Omental fat pad (tissue), 4 donors: ENCODE measurements at places on chromosomes 13 and 19.

DNA sequence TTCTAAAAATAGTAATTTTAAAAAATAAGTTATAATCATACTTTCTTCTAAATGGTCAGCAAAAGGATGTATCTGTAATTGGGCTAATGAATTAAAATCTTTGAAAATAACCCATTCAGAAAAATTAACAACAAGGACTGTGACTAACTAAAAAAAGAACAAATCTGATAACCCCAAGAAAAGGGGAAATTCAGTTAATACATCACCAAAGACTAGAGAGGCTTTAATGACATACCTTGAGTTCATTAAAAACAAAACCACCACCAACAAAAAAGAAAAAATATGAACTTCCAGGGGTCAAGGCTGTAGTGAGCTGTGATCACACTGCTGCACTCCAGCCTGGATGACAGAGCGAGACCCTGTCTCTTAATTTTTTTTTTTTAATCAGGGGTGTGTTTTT lies 121.8 kb downstream of the TBC1D4 start:
- DNase-seq, result no peak

DNA sequence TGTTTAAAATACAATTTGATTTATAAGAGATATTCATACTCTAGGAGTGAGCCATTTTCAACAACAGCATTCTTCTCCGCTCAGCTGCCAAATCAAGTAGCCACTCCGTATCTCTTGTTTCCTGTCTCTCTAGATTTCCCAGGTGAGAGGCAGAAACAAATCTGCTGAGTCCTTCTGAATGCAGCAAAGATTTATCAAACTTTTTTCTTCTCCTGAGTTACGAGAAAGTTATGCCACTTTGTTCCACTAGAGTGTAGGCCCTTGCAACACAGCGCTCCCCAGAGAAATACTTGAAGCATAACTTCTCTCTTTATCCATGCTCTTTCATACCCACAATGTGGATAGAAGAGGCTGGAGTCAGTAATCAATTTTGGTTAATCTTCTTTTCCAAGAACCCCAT lies 1960.8 kb downstream of the OLFM4 start:
- no peak for DNase-seq

DNA sequence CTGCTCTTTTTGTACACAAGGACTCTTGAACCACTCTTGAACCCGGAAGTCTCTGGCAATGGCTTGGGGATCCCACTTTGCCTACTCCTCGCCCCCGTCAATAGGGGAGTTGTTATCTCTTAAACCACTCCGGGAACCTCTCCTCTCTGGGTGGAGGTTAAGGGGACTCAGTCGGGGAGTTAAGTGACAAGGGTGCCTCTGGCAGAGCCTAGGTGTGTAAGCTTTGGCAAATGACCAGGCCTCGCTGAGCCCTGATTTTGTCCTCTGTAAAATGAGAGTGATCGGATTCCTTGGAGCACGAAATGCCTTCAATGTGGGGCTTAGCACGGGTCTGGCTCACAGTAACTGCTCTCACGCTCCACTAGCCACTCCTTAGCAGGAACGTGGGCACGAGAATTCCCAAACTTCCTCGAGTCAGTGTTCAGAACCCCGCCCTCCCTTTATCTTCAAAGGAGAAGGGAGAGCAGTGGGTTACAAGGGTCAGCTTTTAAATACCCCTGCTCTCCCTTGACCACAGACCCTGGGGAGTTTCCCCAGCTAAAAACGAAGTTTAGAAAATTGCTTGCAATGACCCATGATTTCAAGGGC lies 193.3 kb downstream of the KATNAL1 start:
- no peak for DNase-seq

GRCh38 chr13:48072304-48072703 lies 22.6 kb downstream of the MED4 start:
- no peak for DNase-seq

DNA sequence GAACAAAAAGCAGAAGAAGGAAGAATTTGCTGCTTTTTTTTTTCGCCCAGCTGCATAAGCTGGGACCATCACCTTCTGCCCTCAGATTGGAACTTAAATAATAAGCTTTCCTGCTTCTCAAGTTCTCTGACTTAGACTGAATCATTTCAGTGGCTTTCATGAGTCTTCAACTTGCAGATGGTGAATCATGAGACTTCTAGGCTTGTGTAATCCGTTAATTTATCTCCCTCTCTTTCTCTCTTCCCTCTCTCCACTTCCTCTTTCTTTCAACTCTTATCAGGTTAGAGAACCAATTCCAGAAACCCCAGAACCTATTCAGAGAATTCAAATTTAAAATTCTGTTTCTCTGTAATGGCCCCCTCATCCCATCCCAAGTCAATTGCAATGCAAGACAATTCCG lies 1153.7 kb downstream of the PCDH9 start:
- no peak for DNase-seq
